Stomach (tissue), 19 donors: ENCODE measurements at places on chromosomes 5 and 9. TPM values are rescaled to one million over a fixed set of nuclear protein-coding genes. Genes with fewer than 3 reads are reported as not detected.

DNA sequence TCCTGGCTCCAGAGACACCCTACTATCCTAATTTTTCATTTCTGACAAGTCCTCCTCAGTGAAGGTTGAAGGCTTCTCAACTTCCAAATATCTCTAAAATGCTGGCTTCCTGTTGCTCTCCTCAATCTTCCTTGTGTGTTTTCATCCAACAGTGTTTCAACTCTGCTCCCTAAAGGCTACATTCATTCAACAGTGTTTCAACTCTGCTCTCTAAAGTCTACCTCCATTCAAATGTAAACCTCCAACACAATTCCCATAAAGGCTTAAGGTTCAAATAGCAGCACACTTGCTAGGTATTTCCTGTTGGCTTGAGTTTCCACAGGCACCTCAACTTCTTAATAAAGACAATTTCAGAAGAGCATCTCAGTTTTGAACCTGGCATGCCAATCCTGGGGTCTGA is 164.8 kb downstream of the HINT1 start:
- no peak for DNase-seq

Gene PCA3
- not detected for polyA plus RNA-seq

Gene FGFR4
- polyA plus RNA-seq = 5.2 TPM

Gene GPR21
- not detected for polyA plus RNA-seq

- DNase-seq = no peak
These were observed 58.9 kb upstream of the ZNF618 start for GRCh38 chr9:113817171-113817570.

Gene DNAJC21
- 21.8 TPM for polyA plus RNA-seq

Gene HAPLN1
- polyA plus RNA-seq = 1.2 TPM

GRCh38 chr9:106450549-106450948 is 412.4 kb upstream of the ZNF462 start:
- DNase-seq = no peak

Gene SLC36A2
- polyA plus RNA-seq = not detected

Gene ORM2
- polyA plus RNA-seq = 4.9 TPM

Gene COQ4
- polyA plus RNA-seq = 70.5 TPM

Gene RNF224
- not detected for polyA plus RNA-seq

- no peak for DNase-seq
These were observed 256.2 kb upstream of the SMC2 start for GRCh38 chr9:103837940-103838339.

- no peak for DNase-seq
These were observed 6.4 kb upstream of the FCHO2 start for GRCh38 chr5:72949481-72949880.

Gene GBGT1
- 23.8 TPM for polyA plus RNA-seq

DNA sequence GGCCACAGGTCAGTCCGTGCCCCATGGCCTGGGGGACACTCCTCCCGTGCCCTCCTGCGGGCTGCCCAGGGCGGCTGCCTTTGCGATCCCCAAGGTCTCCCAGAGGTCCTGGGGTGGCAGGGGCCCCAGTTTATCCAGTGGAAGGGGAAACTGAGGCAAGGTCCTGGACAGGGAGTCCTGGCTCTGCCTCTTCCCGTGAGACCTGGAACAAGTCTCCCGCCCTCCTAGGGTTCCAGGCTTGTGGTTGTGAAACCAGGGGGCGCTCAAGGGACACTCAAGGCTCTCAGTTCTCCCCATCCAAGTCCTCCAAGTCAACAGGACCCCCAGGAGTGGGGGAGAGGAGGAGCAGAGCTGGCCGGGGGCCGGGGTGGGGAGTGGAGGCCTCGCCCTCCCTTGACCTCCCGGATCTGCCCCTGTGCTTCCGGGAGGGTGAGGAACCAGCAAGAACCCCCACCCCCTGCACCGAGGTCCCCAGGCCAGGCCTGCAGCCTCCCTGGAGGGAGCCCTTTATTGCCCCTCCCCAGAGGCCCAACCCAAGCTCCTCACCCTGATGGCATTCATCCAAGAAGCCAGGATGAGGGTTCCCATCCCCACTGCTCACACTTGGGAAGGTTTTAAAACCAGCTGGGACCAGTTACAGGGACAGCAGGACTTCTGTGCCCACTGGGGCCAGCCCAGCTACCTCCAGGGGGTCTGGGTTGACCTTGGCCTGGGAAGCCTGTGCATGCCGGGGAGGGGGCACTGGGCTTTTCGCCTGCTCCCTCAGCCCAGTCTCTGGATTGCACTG is 24.7 kb upstream of the TMEM250 start:
- no peak for DNase-seq

DNA sequence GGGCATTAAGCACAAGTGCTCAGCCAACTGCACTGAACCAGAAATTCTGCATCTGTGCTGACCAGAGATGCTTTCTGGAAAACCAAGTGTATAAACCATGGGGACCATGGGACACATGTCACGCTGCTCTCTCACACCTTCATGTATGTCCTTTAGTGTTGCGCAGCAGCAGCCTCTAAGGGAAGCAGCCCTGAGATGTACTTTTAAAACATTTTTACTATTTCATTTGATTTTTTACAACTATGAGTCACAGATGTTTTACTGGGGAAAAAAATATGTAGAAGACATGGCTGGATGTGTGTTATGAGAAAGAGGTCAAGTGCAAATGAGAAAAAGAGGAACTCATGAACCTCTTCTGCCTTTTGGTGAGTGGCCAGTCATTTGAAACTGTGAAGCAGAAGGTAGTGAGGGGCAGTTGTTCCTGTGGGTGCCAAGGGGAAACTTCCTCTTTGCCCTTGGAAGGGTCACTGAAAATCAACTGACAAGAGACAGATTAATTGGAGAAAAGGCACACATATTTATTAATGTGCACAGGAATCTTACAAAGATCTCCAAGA is 31.4 kb upstream of the SYK start:
- no peak for DNase-seq

GRCh38 chr5:132203916-132204315 is 23.7 kb downstream of the P4HA2 start:
- no peak for DNase-seq

DNA sequence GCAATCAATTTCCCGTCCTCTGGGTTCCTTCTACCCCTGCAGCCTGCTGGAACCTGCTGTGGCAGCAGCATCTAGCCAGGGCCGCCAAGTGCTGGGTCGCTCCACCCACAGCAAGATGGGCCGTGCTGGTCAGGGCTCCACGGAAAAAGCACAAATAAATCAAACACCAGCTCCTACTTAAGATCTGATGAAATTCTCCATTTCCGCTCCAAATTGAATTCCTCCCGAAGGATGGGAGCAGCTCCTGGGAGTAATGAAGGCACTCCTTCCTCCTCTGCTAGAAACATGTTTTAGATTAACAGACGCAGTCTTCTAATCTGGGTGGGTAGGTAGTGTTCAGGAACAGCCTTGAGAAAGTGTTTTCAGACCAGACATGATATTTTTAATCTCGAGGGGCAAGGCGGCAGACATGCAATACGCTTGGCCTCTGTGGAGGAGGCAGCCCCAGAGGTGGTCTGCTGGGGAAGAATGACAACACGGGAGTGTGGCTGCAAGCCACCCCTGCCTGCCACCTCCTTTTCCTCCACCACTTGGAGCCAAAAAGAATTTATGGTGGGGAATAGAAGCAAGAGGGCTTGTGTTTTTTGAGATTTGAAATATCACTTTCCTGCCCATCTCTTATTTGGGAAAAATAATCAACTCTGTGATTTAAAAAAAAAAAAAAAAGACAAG is 194.1 kb downstream of the AOPEP start:
- peak; percentile 72 for DNase-seq

GRCh38 chr5:67886761-67887160 is 328.8 kb upstream of the PIK3R1 start:
- no peak for DNase-seq

Gene CCDC171
- 1.2 TPM for polyA plus RNA-seq

- DNase-seq = no peak
These were observed 1216.2 kb downstream of the MAT2B start for GRCh38 chr5:164721656-164722055.

DNA sequence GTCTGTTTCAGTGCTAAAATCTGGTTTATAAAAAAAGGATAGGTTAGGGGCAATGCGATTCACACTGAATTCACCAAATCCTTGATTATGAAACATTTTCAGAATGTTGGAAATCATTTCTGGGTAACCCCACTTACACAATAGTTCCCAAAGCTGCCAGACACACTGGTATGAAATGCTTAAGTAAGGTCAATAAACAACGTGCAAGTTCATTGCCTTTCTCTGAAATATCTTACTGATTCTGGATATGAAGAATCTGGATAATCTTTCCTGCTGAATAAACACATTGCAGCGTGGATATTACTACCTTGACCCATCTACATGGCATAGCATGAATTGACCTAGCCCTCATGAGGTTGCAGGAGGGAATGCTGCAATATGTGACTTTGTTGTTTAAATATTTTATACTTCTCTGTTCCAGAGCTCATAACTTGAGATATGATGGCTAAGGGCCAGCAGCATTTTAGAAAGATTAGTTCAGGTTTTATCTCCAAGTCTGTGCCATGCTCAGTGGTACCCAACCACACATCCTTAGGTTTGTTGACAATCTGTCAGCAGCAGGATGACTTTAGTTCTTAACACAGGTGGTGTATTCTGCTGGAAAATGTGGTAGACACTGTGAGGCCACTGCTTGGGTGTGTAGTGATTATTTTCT is 121.0 kb downstream of the NREP start:
- DNase-seq = no peak

Gene SPINK13
- 9.3 TPM for polyA plus RNA-seq

Gene LCN12
- polyA plus RNA-seq = 6.3 TPM

Gene IFNA4
- polyA plus RNA-seq = not detected

GRCh38 chr9:89497978-89498851 is at the start of gene SEMA4D:
TSS of gene SEMA4D (minus strand) at chr9:89498113. CDS start at chr9:89405456, 92,657 bp downstream.
- DNase-seq = peak; percentile 84

DNA sequence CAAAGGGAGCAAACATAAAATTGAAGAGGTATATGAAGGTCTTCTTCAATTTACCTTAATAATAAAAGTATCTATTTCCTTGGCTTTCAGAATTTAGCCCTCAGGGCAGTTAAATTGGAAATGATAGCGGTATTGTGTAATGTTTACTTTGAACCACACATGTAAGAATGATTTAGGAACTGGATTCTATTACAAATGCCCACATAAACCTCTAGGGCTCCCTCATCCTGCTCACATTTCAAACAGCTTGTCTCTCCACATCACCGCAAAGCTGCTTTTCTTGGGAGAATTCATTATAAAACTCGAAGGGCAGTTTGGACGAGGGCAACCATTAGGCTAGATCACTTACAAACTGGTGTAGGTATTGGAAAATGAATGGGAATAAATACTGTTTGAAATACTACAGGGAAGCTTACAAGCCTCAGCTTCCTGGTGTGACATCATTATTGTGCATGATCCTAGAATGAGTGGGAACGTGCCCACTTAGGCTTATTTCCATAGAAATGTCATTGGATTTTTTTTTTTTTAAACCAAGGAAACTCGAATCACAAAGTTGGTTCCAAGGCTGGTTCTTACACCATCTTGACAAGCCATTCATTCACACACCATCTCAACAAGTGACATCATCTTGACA is 47.3 kb downstream of the MTRR start:
- no peak for DNase-seq

DNA sequence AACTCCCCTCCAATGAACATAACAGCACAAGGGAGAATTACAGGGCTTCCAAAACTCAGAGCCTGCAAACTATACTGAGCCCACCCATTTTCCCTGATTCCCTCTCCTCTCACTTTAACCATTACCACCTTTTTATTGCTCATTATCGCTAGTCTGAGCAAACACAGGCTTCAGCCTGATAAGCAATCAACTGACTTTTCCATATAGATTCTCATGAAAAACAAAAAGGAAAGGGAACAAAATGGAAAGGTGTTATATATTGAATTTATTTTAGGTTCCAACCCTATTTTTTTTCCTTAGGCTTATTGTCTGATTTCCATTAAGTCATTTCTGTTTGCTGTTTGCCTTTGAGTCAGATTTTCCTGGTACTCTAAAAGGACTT is 27.9 kb downstream of the SEMA6A start:
- DNase-seq = no peak

- DNase-seq = no peak
These were observed 59.9 kb upstream of the IL6ST start for GRCh38 chr5:56054666-56055065.

Gene SHC3
- 0.81 TPM for polyA plus RNA-seq

GRCh38 chr9:37660691-37661090 is 9.9 kb downstream of the FRMPD1 start:
- no peak for DNase-seq

- no peak for DNase-seq
These were observed 18.5 kb upstream of the EXOC3 start for GRCh38 chr5:424301-425110.

DNA sequence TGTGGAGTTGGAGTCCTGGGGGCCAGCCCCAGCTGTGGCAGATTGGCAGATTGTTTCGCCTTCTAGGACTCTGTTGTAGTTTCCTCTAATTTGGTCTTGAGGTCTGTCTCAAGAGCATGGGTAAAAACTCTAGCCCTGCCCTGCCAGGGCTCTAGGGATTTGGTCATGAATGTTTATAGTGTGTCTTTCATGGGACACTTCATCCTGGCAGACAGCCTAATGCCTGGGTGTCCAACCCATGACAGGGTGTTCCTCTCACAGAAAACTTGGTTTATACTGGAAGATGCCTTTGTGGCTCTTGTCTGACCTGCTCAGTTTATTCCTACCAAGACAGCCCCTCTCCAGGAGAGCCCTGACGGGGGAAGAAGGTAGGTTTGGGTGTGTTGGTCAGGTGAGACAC is 45.5 kb downstream of the GALNT12 start:
- DNase-seq = no peak

GRCh38 chr5:60888359-60889061 is 44.4 kb upstream of the ELOVL7 start:
- DNase-seq = no peak

DNA sequence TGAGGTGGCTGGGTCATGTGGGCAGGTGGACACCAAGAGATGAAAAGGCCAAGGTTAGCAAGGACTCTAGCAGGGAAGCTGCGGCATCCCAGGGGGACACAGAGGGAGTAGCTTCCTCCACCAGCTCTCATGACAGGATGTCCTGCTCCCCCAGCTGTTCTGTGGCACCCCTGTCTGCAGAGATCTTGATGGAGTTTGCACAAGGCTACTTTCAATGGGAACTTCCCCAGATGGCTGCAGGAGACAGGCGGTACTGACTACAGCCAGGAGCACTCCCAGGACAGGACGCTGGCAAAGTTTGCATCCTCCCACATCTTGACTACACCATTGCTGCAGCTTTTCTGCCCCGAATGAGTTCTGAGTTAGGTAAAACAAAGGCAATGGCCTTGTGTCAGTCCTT is 312.8 kb downstream of the TLE4 start:
- DNase-seq = no peak

GRCh38 chr5:179791881-179792611 is 1.7 kb upstream of the LTC4S start:
- DNase-seq = no peak
